ENCODE measurements at places on chromosomes 7 and 10.

DNA sequence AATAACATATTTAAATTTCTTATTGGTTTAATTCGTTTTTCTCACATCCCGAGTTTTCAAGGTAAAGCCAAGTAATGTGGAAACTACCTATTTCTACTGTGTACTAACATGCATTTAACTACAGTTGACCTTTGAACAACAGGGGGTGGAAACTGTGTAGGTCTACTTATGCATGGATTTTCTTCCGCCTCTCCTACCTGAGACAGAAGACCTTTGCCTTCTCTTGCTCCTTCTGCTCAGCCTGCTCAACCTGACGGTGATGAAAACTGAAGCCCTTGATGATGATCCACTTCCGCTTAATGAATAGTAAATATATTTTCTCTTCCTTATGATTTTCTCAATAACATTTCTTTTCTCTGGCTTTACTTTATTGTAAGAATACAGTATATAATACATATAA lies 18.5 kb downstream of the MEOX2 start:
- no peak for DNase-seq

GRCh38 chr7:13016592-13017332 lies 329.3 kb downstream of the ARL4A start:
- DNase-seq: no peak

- no peak for DNase-seq
Measured at GRCh38 chr7:88758381-88759229, 895 bp upstream of the ZNF804B start.

GRCh38 chr7:20831956-20832355 lies 45.3 kb upstream of the SP8 start:
- DNase-seq: no peak

DNA sequence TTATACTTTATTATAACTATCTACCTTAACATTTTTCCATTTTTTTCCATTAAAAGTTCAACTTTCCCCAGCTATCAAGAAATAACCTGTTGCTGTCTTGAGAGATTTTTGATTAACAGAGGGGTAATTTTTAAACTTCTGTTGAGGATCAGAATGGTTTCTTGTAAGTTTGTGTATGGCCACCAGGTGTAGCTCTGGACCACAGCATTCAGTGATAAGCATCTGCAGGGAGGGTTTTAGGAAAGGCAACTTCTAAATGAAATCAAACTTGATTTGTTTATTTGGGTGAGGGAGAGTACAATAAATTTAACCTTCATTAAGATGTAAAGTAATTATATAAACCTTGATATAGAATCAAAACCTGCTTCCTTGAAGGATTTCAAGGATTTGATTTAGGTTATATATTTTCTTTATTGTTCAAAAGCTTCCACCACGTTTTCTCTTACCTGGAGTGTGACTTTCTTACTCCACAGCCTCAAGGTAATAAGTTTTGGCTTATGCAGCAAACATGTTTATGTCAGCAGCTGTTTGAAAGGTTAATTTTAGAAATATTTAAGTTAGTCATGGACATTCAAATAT lies 153.3 kb downstream of the STK31 start:
- DNase-seq: peak; percentile 2

DNA sequence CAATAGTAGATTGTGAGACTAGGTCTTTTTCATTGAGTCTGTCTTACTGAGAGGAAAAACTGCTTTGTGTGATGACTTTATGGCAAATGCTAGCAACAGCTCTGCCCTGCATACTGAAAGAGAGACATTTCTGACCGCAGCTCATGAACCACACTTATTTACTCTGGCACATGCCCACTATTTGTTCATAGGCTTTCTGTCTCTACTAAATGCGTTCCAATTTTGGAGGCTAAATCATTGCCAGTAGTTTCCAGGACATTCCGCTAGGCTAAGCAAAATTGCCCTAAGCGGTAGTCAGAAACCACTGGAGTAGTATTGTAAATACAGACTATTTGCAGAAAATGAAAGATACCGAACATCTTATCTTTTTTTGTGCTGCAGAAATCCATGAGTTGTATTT lies 55.6 kb upstream of the DLX6 start:
- no peak for DNase-seq

DNA sequence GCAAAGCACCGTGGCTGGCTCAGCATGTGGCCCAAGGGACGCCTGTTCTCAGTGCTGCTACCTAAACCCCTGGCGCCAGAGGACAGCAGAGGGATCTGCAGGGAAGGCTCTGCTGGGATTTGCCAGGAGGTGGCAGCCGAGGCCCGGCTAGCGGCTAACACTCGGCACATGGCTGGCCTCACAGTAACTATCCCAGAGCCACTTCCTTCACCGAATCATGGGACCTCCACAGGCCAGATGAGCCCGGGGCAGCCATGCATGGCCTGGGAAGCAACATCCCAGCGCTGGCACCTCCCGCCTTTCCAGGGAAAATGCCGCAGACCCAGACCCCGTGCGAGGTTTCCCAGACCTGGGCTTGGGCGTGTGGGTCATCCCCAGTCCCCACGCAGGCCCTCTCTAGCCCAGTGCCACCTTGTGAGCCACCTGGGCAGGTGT lies 36.4 kb downstream of the DPYSL4 start:
- peak; percentile 86 for DNase-seq

DNA sequence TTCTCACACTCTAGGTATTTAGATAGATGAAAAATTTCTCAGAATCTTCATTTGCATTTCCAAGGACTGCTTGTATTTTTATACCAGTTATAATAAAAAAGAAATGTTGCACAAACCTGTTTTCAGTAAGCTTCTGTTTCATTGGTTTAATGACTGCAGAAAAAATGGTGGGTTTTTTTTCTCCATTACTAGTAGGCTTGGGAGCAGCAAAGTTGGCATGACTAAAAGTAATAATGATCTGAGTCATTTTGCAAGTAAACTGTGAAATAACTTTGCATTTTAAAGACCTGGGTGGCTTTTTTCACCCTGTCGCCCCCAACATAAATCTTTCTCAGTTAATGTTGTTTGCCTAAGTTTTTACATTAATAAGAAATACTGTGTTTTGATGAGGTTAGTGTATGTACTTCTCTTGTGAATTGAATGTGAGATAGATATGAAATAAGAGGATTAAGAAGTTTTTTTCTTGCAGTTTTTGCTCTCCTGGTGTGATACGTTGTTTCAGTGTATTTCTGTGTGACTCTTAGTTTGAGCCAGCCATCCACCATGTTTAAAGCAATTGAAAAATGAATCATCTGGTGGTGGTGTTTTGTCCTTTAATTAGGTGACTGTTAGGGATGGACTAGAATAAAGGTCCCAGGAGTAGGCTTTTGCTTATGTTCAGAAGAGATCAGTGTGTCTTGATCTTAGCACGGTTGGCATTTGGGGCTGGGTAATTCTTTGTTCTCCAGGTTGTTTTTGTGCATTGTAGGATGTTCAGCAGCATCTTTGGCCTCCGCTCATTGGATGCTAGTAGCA lies 1.8 kb downstream of the GNAI1 start:
- peak; percentile 61 for DNase-seq

DNA sequence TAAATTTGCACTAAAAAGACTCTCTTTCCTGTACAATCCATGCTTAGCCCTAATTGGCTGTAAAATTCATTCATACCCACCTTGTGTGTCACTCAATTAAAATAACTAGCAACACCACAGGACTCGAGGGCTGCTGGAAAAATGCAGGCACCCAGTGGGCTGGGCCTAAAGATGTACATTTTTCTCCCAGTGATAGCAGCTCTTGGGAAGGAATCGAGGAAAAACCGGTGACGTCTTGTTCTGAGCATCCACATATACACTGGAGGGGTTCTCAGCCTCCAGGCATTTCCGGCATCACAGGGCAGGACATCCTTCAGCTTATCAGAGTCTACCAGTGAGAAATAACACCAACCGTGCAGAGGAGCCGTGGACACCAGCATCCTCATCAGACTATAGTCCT lies 85.8 kb upstream of the PITRM1 start:
- no peak for DNase-seq

- no peak for DNase-seq
Measured at GRCh38 chr7:121276313-121276712, 52.5 kb upstream of the WNT16 start.

GRCh38 chr7:88477976-88478375 lies 171.3 kb upstream of the STEAP4 start:
- DNase-seq: no peak

- DNase-seq: no peak
Measured at GRCh38 chr10:132616170-132616995, 78.8 kb downstream of the INPP5A start.

GRCh38 chr10:130863044-130863443 lies 448.5 kb downstream of the TCERG1L start:
- no peak for DNase-seq

GRCh38 chr10:1673568-1674345 lies 63.6 kb downstream of the ADARB2 start:
- no peak for DNase-seq

- DNase-seq: no peak
Measured at GRCh38 chr7:37901890-37902524, 14.6 kb downstream of the SFRP4 start.

GRCh38 chr10:34504534-34504933 lies 310.6 kb downstream of the PARD3 start:
- peak; percentile 42 for DNase-seq

- no peak for DNase-seq
Measured at GRCh38 chr7:151139071-151139790, 28.3 kb downstream of the GBX1 start.

- peak; percentile 81 for DNase-seq
Measured at GRCh38 chr10:76086761-76087639, 655.6 kb downstream of the LRMDA start.

DNA sequence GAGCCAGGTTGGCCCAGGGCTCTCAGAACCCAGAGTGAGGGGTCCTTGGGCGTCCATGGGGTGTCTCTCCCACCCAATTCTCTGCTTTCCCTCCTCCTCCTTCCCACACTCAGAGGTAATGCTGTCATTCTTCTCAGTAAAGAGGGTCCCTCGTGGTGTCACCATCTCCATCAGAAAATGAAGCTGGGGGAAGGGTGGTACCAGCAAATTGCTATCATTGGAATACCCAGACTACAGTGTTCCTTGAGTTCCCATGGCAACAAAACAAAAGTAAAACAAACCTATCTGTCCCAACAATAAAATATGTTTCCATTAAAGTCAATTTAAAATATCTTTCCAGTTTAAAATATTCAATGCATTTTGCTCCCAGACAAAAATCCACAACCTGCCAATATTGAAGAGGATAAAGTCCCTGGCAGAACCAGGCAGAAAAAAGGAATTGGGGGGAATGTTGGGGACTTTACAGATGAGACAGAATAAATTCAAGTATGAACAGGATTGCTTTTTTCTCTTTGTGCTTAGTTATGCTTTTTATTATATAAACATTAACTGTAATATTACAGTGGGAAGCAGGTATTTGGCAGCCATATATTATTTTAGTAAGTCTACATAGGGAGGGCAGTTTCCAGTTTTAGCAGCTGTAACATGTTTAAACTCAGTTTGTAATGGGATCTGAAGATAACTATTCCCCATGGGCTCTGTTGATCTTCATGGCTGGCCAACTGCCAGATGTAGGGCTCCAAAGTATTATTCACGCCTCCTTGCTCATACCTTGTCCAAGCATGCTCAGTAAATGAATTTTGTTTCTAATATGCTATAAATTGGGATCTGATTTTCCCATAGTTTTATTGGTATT lies 182.1 kb downstream of the ARID5B start:
- DNase-seq: peak; percentile 55

GRCh38 chr7:6556196-6556595 lies 4.9 kb upstream of the GRID2IP start:
- DNase-seq: no peak

- DNase-seq: no peak
Measured at GRCh38 chr10:133237241-133237587, 441 bp upstream of the VENTX start.

- no peak for DNase-seq
Measured at GRCh38 chr10:100183481-100183880, 2.3 kb downstream of the ERLIN1 start.

GRCh38 chr10:29946953-29947700 lies 112.3 kb downstream of the JCAD start:
- DNase-seq: peak; percentile 63

All from HFFc6 (cell line).